Central memory CD4-positive, alpha-beta T cell (primary cell): ENCODE measurements at places on chromosomes 1 and 21.

DNA sequence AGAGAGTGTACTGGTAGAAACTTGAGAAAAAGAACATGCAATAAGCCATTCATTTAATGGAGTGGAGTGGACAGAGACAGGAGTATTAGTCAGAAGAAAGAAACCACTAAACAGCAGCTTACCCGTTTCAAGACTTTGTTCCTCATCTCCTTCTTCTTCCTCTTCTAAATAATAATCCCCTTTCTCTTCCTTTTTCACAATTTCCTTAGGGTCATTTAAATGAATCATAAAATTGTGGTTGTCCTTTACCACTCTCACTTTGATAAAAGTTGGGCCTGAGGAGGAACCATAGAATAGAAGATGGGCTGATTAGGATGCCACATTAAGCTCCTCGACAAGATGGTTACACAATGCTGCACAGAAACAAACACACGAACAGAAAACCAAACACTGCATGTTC, 109.6 kb downstream of the WDR3 start:
- no peak for DNase-seq

GRCh38 chr1:203567596-203567995, 59.0 kb upstream of the ATP2B4 start:
- no peak for DNase-seq

DNA sequence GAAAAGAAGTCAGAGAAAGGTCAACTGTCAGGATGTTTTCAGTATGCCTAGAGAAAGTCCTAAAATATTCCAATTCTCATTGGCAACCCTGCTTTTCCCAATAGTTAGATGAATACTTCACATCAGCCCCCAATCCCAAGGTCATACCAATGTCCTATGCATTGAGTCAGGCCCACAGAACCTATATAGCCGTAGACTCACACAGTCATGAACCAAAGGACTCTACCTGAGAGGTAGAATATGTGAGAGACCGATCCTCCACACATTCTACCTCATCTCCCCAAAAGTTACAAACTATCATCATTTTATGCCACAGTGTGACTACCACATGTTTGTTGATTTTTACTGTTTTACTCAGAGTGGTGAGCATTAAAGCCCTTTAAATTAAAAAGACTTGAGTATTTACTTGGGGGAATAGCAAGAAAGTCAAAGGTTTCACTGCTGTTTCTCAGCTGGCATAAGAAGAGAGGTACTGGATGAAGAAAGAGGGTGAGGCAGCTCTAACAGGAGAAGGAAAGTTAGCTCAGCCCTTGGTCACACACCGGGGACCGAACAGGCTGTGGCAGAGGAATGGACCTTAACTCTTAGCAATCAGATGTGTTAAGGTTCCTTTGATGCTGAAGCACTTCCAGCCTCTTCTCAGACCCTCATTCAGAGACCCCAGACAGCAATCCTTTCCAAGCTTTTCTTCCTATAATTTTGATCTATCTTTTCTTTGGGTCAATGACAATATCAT, 937 bp downstream of the CD48 start:
- DNase-seq = no peak

DNA sequence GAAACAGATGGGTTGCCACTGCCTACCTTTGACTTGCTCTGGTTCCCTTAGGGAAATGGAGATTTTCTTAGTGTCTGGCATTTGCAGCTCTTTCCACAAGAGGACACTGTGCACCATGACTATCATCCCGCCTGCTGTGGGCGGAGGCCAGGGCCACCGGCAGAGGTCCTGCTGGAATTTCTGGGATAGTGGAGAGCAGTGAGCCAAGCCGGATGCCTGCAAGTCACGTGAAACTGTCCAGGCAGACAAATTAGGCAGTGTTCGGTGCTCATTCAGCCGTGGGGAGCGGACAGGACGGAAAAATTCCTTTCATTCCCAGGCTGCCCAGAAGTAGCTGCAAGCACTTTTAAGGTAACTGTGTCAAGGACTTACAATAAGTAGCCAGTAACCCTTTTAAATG, 43.4 kb downstream of the IGSF5 start:
- no peak for DNase-seq

- DNase-seq = no peak
Measured at GRCh38 chr1:200252531-200252930, 157.3 kb downstream of the ZNF281 start.

DNA sequence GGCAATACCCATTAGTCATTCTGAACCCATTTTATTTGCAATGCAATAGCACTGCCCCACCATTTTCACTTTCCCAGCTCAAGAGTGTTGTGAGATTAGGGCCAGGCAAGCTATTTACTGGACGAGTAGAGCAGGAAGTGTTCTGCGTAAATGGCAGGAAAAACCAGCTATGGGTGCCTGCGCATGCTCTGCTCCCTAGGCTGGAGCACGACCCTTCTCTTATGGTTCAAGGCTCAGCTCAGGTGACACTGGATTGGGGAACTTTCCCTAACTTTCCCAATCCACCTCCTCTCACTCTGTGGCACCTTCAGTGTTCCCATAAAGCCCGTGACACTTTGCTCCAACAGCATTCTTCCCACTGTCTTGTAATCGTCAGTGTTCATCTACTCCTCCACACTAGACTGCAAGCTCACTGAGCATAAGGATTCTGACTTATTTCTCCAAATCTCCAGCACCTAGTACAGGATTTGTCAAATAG, 3.6 kb upstream of the MAN1A2 start:
- DNase-seq = no peak

GRCh38 chr1:50027794-50028193, 4.0 kb upstream of the AGBL4 start:
- no peak for DNase-seq

DNA sequence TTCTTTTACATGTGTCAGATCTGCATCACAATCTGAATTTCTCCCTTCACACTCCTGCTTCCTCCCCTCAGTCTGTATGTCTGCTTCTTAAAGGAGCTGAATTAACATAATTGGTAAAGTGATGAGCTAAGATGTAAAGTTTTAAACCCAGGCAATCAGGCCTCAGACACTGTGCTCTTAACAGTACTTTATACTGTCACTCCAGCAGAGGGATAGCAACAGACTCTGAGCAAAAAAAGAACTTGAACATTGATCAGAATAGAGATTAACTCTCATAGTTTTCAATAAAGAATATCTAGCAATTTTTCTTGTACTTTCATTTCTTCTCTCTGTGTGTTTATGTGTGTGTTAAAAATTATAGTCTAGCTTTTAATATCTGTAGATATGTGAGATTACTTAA, 110.3 kb downstream of the DUSP10 start:
- DNase-seq = no peak

DNA sequence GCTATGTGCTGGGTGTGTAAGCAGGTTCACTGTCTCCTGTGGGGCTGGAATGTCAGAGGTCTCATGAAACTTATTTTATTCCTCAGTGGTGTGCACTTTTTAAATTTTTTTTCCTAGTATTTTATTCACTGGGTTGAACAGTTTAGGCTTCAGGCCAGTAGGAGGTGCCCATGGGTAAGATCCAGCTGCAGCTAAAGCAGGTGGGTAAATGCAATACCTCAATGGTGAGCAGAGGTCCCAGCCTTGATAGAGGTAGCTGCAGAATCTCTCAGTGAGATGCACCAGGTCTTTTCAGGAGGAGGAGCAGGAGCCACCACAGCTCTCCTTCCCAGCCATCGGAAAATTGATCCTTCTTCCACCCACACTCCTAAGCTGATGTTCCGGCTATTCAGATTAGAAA, 12.6 kb upstream of the OR6N2 start:
- DNase-seq = peak; percentile 17

DNA sequence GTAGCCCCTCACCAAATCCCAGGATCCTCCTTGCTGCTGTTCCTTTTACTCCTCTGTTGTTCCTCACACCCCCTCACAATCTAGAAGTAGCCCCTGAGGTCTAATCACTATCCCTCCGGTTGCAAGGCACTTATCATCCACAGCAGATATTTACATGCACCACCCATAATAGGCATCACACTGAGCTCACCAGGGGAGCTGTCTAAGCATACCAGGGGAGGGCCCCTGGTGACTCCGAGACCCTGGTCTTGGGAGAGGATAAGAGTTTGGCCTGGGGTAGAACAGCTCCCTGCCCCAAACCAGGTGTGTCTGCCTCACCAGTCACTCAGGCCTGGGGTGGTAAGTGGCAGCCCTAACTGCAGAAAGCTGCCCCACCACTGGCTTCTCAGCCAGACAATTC, 37.3 kb upstream of the ZC3H12A start:
- no peak for DNase-seq

GRCh38 chr1:88210103-88210787, 473.8 kb upstream of the PKN2 start:
- no peak for DNase-seq

DNA sequence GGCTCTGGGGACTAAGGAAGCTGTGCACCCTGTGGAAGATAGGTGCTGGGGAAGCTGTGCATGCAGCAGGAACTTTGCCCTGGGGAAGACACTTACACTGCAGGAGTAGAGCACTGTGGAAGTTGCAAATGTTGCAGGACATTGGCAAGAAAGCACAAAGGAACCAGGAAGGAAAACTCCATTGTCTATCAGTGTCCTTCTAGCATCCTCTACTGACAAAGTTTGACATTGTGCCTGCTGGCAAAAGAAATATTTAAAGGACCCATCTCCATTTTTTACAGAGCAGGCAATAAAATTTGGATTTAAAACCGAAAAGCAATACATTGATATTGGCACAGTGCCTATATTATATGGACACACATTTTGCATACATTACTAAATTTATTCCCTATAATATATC, 394.1 kb downstream of the PBX1 start:
- DNase-seq = no peak

GRCh38 chr1:19547814-19548213, 62.5 kb upstream of the CAPZB start:
- DNase-seq = no peak

DNA sequence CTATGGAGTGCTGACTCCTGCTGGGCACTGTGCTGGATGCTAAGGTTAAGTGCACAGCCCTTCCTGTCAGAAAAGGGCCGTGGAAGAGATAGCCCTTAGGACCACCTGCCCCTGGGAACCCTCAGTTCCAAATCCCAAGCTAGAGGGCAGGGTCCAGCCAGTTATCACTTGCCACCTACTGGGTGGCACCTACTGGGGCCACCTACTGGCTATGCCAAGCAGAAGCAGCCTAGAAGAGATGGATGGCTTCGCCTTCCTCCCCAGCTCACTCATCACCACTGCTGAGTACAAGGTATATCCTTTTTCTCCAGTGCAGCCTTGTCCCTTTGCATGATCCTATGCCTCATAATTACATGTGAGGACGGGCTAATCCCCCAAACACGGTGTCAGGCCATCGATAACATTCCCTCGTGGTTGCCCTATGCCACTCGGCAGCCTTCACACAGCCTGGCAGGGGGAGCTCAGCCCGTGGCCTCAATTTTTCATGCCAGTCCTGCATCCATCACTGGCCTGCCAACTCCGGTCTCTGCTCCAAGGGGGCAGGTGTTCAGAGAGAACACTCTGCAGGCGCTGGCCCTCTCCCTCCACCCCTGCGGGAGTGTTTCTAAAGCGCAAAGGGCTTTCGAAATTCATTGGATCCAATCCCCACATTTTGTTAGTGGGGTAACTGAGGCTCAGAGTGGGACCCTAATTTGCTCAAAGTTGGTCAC, 49.0 kb downstream of the SYT2 start:
- DNase-seq = no peak

GRCh38 chr1:208154040-208154439, 90.1 kb downstream of the PLXNA2 start:
- DNase-seq = no peak

- no peak for DNase-seq
Measured at GRCh38 chr1:54583307-54583686, 35.3 kb downstream of the ACOT11 start.

GRCh38 chr1:54462597-54463258, 56.5 kb upstream of the SSBP3 start:
- no peak for DNase-seq

DNA sequence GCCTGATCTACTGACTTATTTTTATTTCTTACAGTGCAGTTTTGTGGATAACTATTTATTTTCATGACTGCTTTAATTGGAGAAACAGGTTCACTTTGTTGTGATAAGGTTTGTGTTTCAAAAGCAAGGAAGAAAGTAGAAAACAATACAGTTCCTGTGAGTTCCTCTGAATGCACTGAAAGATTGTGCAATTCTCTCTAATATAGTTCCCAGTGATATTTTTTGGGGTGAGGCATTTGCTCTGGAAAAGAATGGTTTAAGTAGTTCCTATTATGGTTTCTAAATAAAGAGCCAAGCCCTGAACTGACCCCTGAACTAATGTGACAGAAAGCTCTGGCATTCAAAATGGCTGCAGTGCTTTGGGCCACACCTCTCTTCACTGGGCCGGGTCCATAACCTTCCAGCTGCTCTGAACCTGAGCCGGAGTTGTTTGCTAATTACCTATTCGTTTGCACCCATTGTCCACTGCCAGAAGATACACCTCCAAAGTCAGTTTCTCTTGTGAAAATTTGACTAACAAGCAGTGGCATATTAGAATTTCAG, 56.6 kb upstream of the VTCN1 start:
- DNase-seq = no peak

GRCh38 chr1:162056043-162056442, 13.4 kb upstream of the NOS1AP start:
- peak; percentile 12 for DNase-seq

DNA sequence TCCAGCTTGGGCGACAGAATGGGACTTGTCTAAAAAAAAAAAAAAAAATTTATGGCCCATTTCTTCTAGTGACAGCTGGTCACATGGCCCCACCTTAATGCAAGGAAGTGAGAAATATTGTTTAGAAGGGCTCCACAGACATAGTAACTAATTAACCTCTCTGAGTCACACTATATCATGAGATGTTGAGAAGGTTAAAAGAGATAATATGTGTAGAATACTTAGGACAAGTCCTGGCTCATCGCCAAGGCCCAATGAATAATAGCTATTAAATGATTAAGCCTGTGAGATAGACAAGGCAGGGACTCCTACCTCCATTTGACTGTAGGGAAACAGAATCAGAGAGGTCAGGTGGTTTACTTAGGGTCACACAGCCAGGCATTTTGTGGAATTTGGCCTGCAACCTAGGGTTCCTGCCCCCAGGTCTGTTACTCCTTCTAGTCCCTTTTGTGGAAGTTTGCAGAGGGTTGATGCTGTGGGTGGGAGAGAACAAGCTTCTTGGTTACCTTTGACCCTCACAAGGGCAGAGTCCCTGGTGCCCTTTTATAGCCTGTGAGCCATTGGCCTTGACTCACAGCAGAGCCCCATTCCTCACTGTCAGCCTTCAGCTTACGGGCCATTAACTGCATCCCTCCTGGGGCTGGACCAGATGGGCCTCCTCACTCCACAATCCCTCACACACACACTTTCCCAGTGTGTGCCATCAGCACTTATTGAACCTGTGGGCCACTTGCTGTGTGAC, 48.5 kb downstream of the OPRD1 start:
- no peak for DNase-seq
